ENCODE measurements at places on chromosomes 7 and 10. TPM values are rescaled to one million over a fixed set of nuclear protein-coding genes. Genes with fewer than 3 reads are reported as not detected.

HOXA9 gene
- total RNA-seq = 9.0 TPM

ANKRD1 gene
- 829 TPM for total RNA-seq

CPSF4 gene
- total RNA-seq = 24.7 TPM

BTBD16 gene
- total RNA-seq = not detected

OR2A1 gene
- not detected for total RNA-seq

MMRN2 gene
- total RNA-seq = 465 TPM

MYL7 gene
- not detected for total RNA-seq

MUC3A gene
- not detected for total RNA-seq

TUBB8 gene
- total RNA-seq = 0.09 TPM

AASS gene
- 44.5 TPM for total RNA-seq

CHST15 gene
- total RNA-seq = 99.0 TPM

C7orf57 gene
- total RNA-seq = not detected

LRRC17 gene
- total RNA-seq = 2.0 TPM

WEE2 gene
- not detected for total RNA-seq

HACD1 gene
- 27.9 TPM for total RNA-seq

TUBAL3 gene
- total RNA-seq = 0.34 TPM

LIPK gene
- not detected for total RNA-seq

WASL gene
- 12.4 TPM for total RNA-seq

GPR26 gene
- not detected for total RNA-seq

CNTNAP2 gene
- not detected for total RNA-seq

IDI2 gene
- not detected for total RNA-seq

FOXI2 gene
- not detected for total RNA-seq

C10orf143 gene
- 0.14 TPM for total RNA-seq

WNT8B gene
- total RNA-seq = not detected

MMD2 gene
- total RNA-seq = not detected

ZMIZ1 gene
- total RNA-seq = 32.1 TPM

CCDC3 gene
- 1.4 TPM for total RNA-seq

H2BK1 gene
- total RNA-seq = not detected
